ENCODE measurements at places on chromosomes 12 and 14.
A peak's percentile ranks its signal among the peaks of the same experiment; 100 is the strongest.

DNA sequence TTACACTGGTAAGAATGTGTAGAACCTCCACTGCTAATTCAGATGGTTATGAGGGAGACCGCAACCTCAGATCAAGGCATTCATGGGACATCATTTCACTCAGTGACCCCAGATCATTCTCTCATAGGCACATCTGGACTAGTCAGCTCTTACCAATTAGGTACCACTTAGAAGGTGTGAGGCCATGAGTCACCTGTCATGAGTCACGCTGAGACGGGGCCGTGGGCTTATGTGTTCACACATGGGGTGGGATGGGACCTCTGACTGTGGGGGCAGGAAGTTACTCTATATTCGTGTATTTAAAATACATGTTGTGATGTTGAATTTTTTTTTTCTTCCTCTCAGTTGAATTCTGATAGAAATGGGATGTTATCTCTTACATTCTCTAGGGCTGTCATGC lies 55.9 kb downstream of the CCDC92 start:
- no peak for DNase-seq

DNA sequence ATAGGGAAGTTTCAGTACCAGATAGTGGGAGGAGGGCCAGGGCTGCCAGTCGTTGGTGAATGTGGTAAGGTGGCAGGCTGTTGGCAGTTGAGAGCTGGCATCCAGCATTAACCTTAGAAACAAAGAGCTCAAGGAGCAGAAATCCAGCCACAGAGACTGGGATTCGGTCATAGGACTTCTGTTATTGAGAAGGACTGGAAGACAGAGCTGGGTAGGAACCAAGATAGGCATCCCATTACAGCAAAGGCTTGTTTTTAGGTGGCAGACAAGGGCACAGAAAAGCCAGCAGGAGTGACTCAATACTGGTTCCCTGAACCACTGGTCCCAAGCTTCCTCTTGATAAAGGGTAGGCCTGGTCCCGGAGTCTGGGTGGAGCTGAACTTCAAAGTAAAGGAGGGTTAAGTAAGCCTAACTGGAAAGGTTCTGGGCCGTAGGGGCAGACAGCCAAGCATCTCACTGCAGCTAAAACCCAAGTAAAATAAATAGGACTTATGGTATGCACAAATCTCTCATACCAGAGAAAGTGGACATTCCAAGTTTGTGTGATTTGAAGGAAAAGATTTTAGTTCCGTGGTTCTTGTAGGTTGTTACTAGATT lies 147.9 kb downstream of the ETV6 start:
- no peak for DNase-seq

DNA sequence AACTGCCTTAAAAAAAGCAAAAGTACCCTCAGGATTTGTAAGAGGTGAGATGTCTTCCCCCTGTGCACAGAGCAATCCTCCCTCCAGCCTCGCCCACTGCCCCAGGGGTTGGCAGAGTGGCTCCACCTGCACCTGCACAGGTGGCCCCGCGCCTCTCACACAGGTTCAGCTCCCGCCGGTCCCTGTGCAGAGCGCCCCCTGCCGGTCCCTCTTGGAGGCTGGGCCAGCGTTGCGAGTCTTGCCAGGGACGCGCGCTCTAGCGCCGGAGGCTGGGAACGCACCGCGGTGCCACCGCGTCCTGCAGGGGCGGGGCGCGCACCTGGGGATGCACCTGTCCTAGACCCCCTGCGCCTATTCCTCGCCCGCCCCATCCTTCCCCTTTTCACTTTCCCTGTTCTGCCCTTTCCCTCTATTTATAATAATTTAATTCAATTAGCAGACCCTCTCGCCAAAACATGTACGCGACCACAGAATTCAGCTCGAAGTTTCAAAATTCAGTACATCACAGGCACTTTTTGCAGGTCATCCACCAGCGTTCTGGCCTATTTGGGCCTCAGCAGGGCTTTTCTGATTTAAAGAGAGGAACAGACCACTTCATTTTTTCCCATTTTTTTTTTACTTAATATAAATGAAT lies 618.6 kb downstream of the AACS start:
- peak; percentile 66 for DNase-seq

DNA sequence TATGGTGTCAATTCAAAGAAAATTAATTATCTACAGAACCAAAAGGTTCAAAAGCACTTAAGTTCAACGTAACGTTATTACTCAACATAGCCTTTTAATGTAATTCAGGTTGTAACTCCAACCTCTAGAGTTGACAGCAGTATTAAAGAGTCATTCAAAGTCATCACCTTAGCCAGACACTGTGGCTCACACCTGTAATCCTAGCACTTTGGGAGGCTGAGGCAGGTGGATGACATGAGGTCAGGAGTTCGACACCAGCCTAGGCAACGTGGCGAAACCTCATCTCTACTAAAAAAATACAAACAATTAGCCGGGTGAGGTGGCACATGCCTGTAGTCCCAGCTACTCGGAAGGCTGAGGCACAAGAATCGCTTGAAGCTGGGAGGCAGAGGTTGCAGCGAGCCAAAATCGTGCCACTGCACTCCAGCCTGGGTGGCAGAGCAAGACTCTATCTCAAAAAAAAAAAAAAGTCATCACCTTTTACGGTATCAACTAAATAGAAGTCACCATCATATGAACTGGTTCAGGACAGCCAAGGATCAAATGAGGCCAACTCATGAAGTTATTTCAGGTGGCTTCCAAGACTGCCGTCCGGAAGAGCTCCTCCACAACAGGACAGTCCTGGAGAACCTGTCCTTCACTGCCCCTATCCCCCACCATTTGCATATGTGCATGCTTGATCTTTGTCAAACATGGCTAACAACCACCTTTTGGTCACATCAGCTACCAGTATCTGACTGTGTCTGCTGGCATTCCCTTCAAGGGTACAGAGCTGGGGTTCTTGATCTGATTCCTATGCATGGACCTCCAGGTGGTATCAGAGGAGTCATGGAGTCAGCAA lies 4.2 kb downstream of the PPTC7 start:
- no peak for DNase-seq

- no peak for DNase-seq
Measured at GRCh38 chr14:57831981-57832380, 33.9 kb downstream of the SLC35F4 start.

- no peak for DNase-seq
Measured at GRCh38 chr14:70871863-70872677, 35.2 kb upstream of the PCNX1 start.

DNA sequence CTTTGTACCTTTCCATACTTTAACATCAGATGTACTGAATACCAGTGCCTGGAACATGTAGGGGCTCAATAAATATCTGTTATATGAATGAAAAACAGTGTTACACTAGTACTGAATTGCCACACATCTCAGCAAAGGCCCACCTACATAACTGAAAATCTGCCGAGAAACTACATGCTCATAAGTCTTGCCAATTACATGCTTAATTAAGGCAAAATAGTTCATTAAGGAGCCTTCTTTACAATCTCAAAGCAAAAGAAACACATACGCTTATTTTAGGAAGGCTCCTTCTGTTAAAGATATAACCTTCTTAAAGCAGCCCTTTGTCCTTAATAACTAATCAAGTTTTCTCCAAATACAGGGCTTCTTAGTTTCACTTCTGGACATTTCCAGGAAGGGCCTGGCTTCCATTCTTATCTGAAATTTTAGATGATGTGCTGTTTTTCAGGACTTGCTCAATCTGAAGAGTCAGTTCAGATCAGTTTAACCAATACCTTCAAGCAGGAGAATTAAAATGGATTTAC lies 11.5 kb downstream of the LIMA1 start:
- DNase-seq, result no peak

- peak; percentile 37 for DNase-seq
Measured at GRCh38 chr12:19546027-19546426, 106.7 kb downstream of the AEBP2 start.

- peak; percentile 54 for DNase-seq
Measured at GRCh38 chr12:60535363-60535762, 939.5 kb downstream of the SLC16A7 start.

DNA sequence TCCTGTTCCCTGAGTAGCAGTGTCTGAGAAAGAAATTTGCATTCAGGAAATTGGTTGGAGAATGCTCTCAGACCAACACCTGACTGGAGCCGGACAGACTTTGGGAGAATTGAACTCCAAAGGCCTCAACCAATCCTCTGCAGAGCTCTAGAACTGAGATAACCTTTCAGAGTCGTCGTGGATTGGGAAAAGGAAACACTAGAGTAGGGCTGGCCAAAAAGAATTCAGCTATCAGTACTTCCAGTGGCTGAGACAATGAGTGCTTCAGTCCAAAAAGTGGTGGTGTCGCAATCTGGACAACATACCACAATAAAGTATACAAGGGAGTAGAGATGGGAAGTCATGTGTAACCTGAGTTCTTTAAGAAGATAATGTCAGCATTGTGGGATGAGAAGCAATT lies 377.1 kb downstream of the SLC16A7 start:
- no peak for DNase-seq

GRCh38 chr12:21894792-21895595 lies 46.2 kb downstream of the ABCC9 start:
- DNase-seq, result no peak

- peak; percentile 36 for DNase-seq
Measured at GRCh38 chr12:92469837-92470236, 233.0 kb upstream of the PLEKHG7 start.

DNA sequence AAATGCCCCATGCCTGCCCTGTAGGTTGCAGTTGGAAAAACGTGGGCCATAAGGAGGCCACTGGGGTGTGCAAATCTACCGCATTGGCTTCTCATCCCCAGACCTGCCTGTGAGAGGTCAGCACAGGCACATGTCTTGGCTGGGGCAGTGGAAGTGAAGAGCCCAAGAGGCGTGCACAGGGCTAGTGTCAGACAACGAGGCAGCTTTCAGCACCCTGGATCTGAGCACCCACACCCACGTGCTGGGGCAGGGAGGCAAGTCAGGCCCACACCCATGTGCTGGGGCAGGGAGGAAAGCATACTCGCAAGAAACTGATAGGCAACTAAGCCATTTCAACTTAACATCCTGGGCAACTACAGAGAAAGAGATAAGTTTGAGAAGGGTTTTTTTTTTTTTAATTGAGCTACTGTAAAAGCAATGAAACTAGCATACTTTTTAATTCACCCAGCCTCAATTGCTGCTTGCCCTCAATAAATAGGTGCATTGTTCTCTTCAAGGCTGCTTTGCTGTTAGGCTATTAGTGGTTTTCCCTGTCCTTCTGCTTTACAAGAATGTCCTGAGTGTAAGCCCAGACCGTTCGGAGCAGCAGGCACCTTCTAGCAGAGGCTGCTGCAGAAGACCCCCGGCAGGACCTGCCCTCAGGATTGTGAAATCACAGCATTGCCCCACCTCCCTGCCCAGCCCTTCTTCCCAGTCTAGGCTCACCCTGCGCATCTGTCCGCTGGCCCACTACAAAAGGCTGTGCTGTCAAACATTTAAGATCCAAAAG lies 355.3 kb upstream of the FKBP4 start:
- no peak for DNase-seq

DNA sequence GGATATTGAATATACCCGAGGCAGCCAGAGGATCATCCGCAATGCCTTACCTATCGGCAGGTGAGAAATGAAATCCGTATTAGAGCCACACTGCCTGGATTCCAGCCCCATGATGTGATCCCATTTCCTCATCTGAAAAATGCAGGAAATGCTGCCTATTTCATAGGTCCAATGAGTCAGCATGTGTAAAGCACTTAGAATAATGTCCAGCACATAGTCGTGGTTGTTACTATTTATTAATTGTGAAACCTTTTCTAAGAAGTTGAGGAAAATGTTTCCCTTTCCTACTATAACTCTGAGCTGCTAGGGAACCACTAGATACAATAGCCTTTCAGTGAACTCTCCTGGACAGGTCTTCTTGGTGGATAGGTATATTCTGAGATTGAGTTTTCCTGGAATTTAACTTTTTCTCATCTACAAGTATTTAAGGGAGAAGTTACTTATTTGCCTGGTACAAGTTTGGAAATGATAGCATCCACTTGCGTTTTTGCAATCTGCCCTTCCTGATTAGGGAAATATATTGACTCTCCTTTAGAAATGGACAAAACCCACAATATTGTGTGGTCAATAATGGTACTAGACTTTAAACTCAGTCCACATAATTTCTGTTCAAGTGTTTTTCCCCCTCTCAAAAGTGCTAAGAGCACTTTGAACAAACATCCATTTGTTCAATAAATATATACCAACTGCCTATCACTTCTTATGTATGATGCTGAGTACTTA lies 12.2 kb downstream of the POLR3B start:
- DNase-seq, result no peak

DNA sequence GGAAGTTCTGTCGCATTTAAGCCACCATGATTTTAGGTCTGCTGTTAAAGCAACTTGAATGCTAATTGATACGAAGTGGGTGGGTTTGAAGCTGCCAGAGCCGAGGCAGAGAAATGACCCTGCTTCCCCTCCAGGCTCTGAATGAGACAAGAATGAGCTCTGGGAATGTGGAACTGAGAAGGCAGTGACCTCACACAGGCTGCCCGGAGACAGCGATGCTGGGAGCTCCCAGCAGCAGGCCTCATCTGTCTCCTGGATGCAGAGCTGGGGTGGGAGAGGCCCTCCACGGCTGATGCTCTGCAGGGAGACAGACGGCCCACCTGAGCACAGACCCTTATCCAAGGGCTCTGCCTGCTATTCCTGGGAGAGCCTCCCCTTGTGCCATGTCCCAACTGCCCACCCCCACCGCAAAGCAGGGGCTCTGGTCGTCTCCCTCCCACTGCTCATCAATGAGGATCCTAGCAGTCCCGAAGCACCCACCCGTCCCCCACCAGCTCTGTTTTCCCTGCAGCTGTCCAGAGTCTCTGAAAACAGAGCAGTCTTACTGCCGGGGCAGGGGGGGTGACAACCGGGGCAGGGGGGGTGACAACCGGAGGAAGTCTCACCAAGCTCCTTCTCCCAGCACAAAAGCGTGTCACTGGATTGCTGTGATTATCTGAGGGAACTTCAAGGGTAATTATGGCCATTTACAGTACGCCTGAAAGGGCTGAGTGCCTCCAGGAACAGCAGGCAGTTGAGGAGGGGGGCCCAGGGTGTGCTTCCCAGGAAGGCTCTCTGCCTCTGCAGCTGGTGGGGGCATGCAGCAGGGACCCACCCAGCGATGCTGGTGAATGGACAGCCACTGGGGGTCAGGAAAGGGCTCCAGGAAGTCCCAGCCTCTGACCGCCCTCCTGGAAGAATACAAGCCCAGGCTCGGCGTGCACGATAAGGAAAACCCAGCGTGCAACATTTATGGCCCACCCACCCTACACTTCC lies 67.8 kb downstream of the CHGA start:
- peak; percentile 93 for DNase-seq

- DNase-seq, result no peak
Measured at GRCh38 chr14:51704545-51704944, 52.8 kb downstream of the FRMD6 start.

GRCh38 chr14:26289891-26290486 lies 307.8 kb downstream of the NOVA1 start:
- no peak for DNase-seq

- DNase-seq, result no peak
Measured at GRCh38 chr14:21626491-21627230, 8.1 kb downstream of the OR10G2 start.
